Occipital lobe (tissue), 3 donors: ENCODE measurements at places on chromosomes 13 and 19. TPM values are rescaled to one million over a fixed set of nuclear protein-coding genes. Genes with fewer than 3 reads are reported as not detected.

GRCh38 chr19:47146920-47147319 is 16.3 kb downstream of the SAE1 start:
- no peak for DNase-seq

KLK14 gene
- not detected for total RNA-seq

DNA sequence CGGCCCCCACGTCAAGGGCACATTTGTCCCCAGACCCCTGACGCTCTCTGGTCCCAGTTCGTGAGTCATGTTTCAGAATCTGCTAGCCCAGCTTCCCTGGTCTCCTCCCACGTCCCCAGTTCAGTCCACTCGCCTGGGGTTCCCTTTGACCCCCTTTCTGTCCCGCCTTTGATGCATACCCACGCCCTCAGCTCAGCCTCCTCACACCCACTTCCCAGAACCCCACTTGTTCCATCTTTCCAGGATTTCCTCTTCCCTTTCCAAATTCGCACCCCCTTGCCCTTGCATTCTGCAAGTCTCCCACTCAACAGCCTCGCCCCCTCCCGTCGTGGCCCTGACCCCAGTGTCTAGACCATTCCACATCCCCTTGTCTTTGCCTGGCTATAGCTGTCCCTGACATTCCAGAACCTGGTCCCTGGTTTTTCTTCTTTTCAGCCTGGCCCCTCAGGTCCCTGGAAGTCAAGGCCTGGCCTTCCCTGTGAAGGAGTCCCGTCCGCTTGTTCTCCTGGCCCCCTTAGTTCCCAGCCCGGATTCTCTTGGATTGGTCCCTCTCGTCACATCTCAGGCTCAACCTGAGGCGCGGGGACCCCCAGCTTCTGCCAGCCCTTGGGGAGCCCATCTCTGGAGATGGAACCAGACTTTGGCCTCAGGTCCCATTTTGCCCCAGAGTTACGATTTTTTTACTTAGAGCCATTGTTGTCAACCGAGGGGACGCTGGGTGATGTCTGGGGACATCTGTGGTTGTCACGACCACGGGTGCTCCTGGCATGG is 1.3 kb downstream of the NCLN start:
- no peak for DNase-seq

HIPK4 gene
- total RNA-seq, result 0.16 TPM

GRCh38 chr19:33462112-33462791 is 59.3 kb downstream of the PEPD start:
- DNase-seq, result no peak

DNA sequence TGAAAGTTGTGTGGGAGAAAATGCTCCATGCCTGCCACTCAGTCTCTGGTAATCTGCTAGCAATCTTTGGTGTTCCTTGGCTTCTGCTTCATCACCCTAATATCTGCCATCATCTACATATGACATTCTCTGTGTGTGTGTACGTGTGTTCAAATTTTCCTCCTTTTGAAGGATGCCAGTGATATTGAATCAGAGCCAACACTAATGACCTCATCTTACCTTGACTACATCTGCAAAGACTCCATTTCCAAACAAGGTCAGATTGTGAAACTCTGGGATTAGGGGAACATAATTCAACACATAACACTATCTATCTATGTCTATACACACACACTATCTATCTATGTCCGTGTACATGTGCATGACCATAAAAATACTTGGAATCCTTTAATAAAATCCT is 81.4 kb upstream of the IRS2 start:
- no peak for DNase-seq

GRCh38 chr19:29963576-29963975 is 21.5 kb downstream of the URI1 start:
- no peak for DNase-seq

- DNase-seq, result no peak
These were observed 76.6 kb upstream of the KLF12 start for GRCh38 chr13:74210693-74211393.

DNA sequence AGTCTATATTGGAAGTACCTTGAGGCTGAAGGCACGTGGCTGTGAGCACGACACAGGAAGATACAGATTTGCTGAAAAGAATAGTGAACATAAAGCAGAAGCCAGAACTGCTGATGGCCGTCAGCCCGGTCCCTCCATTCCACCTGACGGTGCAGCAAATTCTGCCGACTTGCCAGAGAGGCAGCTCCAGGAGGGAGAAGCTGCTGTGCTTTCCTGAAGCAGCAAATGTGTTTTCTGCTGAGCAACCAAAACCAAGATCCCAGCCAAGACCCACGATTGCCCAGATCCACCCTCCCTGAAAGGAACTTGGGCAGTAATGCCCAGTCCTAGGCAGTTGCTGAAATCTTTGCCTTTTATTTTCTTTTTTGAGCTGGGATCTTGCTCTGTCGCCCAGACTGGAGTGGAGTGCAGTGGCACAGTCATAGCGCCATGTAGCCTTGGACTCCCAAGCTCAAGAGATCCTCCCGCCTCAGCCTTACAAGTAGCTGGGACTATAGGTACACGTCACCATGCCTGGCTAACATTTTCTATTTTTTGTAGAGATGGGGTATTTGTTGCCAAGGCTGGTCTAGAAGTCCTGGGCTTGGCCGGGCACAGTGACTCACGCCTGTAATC is 7.0 kb upstream of the RCN3 start:
- DNase-seq, result no peak

ZNF418 gene
- 64.3 TPM for total RNA-seq

DNA sequence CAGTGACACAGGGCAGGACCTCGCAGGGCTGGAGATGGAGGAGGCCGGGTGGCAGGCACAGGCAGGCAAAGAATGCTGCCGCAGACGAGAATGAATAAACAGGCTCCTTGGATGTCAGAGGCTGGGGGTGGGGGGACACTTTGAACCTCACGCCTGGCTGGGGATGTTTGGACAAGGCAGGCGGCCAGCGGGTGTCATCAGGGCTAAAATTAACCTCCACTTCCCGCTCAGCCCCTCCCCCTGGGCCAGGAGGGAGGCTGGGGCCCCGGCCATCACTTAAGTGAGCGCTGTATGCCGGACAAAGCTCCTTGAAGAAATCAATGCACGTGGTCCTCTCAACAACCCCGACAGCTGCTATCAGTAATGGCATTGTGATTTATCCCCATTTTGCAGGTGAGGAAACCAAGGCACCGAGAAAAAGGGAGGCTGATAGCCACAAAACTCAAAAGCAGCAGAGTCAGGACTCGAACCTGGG is 10.3 kb upstream of the FUT5 start:
- no peak for DNase-seq

GRCh38 chr19:24140099-24140498 is 53.1 kb downstream of the ZNF254 start:
- no peak for DNase-seq

DNA sequence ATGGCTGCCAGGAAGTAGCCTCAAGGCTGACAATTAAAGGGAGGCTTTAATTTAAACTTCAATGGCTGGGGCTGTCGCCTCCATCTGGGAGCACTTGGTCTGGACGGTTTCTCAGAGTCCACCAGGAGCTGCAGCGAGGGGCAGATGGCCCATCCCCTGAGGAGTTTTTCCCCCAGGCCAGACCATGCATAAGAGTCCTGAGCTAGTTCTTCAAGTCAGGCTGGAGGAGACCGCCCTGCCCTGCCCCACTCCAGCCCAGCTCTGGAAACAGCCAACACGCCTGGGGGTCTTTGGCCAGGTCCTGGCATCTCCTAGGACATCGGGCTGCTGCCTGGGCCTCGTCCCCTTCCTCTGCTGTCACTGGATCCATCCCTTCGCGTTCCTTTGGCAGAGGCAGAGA is 5.3 kb upstream of the ACTN4 start:
- DNase-seq, result no peak

ZNF486 gene
- 24.3 TPM for total RNA-seq

MBD3L3 gene
- not detected for total RNA-seq

DNA sequence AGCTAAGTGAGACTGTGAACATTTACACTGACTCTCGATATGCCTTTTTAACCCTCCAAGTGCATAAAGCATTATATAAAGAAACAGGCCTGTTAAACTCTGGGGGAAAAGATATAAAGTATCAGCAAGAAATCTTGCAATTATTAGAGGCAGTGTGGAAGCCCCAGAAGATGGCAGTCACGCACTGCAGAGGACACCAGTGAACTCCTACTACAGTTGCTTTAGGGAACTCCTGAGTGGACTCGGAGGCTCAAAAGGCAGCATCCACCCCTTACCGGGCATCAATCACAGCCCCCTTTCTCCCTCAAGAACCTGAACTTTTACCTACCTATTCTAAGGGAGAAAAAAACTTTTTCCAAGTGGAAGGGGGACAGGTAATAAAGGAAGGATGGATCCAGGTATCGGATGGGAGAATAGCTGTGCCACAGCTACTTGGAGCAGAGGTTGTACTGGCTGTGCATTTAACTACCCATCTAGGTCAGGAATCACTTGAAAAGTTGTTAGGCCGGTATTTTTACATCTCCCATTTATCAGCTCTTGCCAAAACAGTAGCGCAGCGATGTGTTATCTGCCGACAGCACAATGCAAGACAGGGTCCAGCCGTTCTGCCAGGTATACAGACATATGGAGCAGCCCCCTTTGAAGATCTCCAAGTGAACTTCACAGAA is 80.1 kb downstream of the ZNF486 start:
- peak; percentile 15 for DNase-seq

- no peak for DNase-seq
These were observed 53.6 kb upstream of the FRY start for GRCh38 chr13:31978021-31978420.

- DNase-seq, result no peak
These were observed 307.4 kb downstream of the KLF5 start for GRCh38 chr13:73366241-73366640.

CTXN1 gene
- 15.4 TPM for total RNA-seq

SOX21 gene
- 4.2 TPM for total RNA-seq

DNA sequence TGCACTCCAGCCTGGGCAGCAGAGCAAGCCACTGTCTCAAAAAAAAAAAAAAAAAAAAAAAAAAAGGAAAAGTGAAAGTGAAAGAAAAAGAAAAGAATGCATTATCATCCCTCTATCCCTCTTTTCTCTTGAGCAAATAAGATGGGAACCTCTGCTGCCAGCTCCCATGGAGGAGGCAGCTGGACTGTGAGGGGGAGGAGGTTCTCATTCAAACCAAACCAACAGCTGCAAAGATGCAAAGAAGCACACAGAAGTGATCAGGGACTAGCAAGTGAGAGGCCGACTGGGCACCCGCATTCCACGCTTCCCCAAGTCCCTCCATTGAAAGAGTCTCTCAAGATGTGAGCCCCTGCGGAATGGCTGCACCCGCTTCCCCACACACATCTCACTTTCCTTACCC is 63.5 kb downstream of the TSHZ3 start:
- DNase-seq, result no peak

VSTM2B gene
- 12.3 TPM for total RNA-seq

DNA sequence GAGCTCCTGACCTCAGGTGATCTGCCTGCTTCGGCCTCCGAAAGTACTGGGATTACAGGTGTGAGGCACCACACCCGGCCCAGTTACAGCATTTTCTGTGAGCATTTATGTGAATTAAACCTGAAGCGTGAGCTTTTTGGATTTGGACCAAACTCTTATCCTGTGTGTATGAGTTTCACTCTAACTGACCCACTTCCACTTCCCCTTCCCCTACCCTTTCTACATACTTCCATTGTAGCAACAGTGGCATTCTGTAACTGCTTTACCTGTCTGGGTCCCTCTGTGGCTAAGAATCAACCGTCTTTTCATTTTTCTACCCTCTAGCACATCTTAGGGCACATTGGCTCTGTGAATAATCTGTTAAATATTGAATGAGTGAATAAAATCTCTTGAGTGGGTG is 16.2 kb downstream of the FRY start:
- DNase-seq, result no peak

DNA sequence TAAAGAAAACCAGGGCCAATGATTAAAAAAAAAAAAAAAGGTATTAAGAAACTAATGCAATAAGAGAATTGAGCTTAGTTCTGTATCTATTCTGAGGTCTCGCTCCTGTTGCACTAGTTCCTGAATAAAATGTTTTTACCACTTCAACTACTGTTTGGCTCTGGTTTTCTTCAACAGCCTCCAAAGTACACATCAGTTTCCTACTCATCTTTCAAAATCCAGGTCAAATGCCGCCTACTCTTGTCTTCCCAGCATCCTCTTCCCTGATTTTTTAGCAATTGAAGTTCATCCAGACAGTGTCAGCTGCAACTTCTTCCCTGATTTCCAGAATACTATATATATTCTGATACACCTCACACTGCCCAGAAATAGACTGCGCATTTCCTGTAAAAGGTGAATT is 1.4 kb upstream of the RCBTB1 start:
- no peak for DNase-seq

GRCh38 chr13:51025245-51025905 is 85.7 kb downstream of the C13orf42 start:
- DNase-seq, result no peak

- no peak for DNase-seq
These were observed 76.6 kb upstream of the PCDH9 start for GRCh38 chr13:67306742-67307141.

DNA sequence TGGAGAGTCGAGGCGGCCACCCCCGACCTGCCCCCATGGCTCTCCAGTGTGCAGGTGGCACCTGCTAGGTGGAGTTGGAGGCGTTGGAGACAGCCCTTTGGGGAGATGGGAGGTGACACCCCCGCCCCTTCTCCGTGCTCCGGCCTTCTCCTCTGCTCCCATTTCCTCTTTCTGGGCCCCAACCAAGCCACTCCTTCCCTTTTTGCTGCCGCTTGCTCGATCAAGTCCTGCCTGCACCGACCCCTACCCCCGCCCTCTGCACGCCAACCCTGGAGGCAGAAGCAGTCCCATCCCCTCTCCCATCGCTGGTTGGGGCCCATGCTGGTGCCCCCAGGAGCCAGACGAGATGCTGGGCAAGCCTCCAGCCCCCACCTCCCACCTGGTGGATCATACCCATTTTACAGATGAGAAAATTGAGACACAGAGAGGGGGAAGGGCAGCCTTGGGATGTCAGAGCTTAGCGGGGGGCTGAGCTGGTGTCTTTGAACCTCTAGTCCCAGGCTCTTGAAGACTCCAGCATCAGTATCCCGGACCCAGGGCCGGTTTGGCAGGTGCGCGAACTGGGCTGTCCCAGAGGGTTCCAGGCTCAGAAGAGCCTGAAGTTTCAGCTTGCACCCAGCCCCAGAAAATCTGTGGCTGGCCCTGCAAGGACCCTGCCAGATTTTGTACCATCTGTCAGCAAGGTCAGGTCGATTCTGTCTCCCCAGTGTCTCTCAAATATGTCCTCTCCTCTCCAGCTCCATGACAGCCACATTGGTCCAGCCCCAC is 10.3 kb downstream of the GNA15 start:
- DNase-seq, result no peak
